D721Med (cell line): ENCODE measurements at places on chromosomes 3 and 15.

- no peak for DNase-seq
Observed at GRCh38 chr15:99430881-99431401, 134.8 kb upstream of the MEF2A start.

DNA sequence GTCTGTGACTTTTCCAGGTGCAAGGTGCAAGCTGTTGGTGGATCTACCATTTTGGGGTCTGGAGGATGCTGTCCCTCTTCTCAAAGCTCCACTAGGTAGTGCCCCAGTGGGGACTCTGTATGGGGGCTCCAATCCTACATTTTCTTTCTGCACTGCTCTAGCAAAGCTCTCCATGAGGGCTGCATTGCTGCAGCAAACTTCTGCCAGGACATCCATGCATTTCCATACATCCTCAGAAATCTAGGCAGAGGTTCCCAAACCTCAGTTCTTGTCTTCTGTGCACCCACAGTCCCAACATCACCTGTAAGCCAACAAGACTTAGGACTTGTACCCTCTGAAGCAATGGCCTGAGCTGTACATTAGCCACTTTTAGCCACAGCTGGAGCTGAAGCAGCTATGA is 694.5 kb upstream of the BCHE start:
- no peak for DNase-seq

GRCh38 chr3:174955513-174956016 is 96.4 kb downstream of the NAALADL2 start:
- no peak for DNase-seq

GRCh38 chr3:13098192-13098988 is 25.2 kb upstream of the IQSEC1 start:
- no peak for DNase-seq

- no peak for DNase-seq
Observed at GRCh38 chr15:77650265-77650664, 17.6 kb upstream of the LINGO1 start.

DNA sequence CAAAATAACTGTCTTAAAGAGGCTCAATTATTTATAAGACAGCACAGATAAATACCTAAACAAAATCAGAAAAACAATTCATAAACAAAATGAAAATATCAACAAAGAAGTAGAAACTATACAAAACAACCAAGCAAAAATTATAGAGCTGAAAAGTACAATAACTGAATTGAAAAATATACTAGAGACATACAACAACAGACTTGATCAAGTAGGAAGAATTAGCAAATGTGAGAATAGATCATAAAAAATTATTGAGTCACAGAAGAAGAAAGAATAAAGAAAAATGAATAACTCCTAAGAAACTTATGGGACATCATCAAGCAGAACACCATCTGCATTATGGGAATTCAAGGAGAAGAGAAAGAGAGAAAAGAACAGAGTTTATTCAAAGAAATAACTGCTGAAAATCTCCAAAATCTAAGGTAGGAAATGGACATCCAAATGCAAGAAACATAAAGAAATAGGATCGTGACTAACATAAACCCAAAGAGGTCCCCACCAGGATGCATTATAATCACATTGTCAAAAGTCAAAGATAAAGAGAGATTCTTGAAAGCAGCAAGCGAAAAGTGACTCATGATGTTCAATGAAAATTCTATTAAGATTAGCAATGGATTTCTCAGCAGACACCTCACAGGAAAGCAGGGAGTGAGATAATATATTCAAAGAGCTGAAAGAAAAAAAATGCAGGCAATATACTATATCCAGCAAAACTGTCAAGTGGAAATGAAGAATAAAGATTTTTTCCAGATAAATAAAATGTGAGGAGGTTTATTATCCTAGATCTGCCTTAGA is 85.9 kb downstream of the DCLK3 start:
- DNase-seq: no peak

DNA sequence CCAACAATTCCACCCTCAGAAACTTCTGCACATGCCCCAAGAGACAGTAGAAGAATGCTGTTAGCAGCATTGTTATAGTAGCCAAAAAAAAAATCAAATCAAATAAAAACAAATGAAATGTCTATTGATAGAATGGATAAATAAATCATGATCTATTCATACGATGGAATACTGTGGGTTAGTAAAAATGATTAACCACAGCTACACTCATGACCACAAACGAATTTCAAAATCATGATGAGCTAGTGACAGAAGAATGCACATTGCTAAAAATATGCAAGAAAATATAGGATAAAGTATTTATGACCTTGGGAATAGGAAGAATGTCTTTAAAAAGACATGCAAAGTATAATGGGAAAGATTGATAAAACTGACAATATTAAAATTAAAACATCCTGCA is 57.5 kb upstream of the ACAN start:
- DNase-seq: no peak

GRCh38 chr3:9916734-9917680 is at the start of gene IL17RC:
TSS of gene IL17RC (plus strand) at chr3:9917098. CDS start at chr3:9917316, 218 bp downstream.
- DNase-seq: no peak

- no peak for DNase-seq
Observed at GRCh38 chr3:20846066-20846465, 660.1 kb upstream of the SGO1 start.

DNA sequence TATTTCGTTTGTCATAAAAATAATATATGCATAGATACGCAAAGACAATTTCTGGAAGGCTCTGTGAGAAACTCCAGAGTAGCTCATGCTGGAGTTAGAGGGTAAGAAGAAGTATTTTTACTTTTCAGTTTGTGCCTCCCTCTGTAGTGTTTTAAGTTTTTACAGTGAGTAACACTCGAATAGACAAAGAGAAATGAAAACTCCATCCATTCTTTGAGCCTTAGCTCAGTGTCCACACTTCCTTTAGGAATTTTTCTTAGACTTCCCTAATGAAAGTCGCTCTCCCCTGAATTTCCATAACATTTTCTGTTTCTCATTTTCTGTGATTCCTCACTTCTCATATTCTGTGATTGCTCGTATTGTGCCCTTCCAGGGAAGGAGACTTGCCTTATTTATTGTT is 2.1 kb downstream of the BLOC1S6 start:
- DNase-seq: no peak

- no peak for DNase-seq
Observed at GRCh38 chr3:131762981-131763564, 260.3 kb upstream of the MRPL3 start.

- peak; percentile 24 for DNase-seq
Observed at GRCh38 chr3:24829629-24830229, 335.1 kb upstream of the THRB start.

DNA sequence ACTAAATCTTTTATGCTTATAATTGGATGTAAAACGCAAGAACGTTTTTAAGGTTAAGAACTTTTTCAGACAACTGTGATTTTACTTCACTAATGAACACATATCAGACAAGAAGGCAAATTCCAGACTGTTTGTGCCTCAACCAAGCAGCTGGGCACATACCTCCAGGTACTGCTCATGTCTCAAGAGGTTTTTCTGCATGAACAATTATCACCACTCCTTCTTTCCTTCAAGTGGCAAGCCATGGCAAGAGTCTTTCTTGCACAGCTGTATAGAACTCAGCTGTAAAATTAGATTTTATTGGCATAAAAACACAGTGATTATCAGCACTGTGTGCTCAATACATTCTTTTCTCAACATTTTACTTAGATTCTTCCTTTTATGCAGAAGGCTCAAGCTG is 64.3 kb downstream of the FNDC3B start:
- DNase-seq: no peak

DNA sequence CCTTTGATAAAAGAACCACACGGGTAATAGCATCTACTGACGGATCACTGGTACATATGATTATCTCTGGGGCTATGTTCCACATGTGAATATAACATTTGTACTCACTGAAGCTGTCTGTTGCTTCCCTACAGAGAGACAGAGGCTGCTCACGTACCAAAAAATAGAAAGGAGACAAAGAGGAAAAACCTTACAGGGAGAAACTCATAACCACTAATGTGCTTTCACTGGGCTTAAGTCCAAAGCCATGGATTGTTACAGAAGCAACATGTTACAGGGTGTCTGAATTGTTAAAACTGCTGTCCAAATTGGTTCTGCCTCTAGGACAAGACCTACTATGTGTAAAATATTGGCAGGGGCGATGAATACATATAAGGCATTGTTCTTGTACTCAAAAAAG is 311.9 kb downstream of the FOXP1 start:
- no peak for DNase-seq

- no peak for DNase-seq
Observed at GRCh38 chr15:21261396-21261964, 178.8 kb downstream of the POTEB3 start.

GRCh38 chr3:184381261-184382224 is 1.7 kb downstream of the CHRD start:
- no peak for DNase-seq

DNA sequence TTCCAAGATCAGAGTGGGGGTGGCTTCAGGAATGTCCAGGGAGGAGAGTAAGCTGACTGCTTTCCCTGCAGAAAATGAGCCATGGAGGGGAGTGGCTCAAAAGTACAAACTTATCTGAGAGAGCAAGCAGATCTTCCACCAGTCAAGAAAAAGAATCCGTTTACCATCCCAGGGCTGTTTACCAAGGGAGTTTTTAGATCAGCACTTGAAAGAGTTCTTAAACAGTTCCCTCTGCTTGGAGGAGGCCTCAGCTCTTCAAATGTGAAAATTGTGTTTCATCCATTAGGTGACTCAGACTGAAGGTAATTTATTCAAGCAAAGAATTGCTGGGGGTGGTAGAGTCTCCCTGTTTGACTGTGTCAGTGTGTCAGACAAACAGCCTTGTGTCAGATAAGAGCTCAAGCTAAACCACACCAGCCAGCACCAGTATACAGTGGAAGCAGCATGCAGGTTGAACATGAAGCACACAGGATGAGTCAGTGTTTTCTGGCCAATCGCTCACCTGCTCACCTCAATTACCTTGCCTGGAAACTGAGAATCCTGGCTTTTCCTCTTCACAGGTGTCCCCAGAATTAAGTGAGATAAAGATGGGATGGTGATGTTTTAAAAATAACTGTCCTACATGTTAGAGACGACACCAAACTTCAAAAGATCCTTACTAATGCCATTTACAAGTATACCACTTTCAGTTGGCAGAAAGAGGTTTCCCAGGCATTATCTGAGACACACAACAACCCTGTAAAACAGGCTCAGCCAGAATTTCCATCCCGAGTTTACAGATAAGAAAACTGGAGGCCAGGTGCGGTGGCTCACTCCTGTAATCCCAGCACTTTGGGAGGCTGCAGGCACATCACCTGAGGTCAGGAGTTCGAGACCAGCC is 21.7 kb downstream of the SH3BP5 start:
- DNase-seq: no peak

DNA sequence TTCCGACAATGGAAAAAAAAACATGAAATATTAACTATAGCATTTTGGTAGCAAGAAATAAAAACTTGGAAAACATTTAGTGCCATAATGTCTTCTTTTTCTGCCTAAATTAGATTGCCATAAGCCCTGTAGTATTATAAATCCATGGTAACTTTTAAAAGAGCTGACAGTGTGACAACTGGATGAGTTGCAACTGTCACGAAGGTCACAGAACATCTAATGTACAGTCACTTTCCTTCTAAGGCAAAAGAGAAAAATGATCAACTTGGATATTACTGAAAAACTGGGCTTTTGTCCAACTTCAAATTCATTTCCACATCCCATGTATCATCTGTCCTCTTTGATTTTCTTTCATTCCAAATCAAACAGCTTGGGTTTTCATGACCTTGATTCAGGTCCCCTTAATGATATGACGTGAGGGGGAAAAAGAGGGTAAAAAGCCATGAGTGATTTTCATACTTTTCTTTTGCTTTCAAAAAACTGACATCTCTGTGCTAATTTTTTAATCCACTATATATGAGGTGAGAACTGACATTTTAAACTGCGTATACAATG is 602 bp downstream of the CPB1 start:
- no peak for DNase-seq

GRCh38 chr15:35822153-35822552 is 276.2 kb upstream of the DPH6 start:
- DNase-seq: no peak

- DNase-seq: no peak
Observed at GRCh38 chr3:46549989-46550388, 16.1 kb downstream of the LRRC2 start.

DNA sequence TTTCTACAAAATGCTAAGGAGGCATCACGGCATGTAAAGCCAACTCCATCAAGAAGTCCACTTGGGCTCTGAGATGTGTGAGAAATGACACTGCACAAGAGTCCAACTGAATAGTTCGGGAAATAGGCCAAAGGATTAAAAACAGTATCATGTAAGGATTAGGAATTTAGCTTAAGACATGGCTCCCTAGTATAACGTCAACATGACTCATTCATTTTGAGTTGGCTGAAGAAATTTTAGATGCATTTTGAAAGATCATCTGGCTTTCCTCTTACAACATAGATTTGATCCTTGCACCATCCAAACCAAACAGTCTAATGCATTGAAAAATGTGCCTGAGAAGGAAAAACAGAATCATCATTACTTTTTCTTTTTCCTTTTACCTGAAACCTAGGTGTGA is 109.3 kb upstream of the MME start:
- DNase-seq: no peak

GRCh38 chr3:193237030-193237429 is 4.0 kb upstream of the PLAAT1 start:
- no peak for DNase-seq

DNA sequence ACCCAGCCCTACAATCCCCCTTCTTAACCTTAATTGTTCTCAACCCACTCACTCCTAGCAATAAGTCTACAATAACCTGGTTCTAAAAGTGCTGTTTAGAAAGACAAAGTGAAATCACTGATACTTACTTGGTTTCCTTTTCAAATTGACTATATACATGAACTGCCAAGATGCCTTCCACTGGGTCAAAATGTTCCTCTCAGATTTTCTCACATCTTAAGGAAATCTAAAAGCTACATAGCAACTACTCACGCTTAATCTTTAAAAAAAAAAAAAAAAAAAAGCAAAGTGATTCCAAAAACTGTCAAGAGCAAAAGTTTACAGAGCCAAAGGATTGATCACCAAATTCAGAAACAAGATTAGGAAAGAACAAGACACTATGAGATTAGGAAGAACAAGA is 68.7 kb upstream of the MAP4 start:
- DNase-seq: no peak

GRCh38 chr3:196756732-196757131 is 17.1 kb downstream of the PAK2 start:
- no peak for DNase-seq

GRCh38 chr3:45528429-45528828 is 66.1 kb upstream of the LIMD1 start:
- no peak for DNase-seq

GRCh38 chr3:5616873-5617272 is 429.4 kb downstream of the EDEM1 start:
- no peak for DNase-seq

GRCh38 chr3:65181391-65181871 is 493.6 kb upstream of the ADAMTS9 start:
- DNase-seq: no peak
